ENCODE measurements at places on chromosomes 3 and 15.

GRCh38 chr3:24521420-24522145 is 26.9 kb upstream of the THRB start:
- DNase-seq = peak; percentile 56

GRCh38 chr3:32641356-32641755 is 43.6 kb upstream of the CNOT10 start:
- no peak for DNase-seq

DNA sequence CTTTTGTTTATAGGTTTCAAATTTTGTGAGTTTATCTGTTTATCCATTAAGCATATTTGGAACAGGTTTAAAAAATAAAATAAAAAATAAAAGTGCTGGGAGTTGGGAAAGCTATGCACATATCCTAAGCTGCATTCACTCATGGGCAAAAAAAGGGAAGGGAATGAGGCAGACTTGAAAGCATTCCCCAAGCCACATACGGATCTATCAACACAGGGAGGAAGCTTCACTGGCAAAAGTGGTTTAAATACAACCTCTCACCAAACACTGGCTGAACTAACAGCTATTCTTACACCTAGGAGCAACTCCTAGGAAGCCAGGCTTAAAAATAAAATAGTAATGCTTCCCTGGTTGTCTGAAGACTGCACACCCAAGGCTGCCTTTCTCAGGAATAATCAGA is 101.2 kb downstream of the PCCB start:
- peak; percentile 13 for DNase-seq

- peak; percentile 78 for DNase-seq
Measured at GRCh38 chr3:37779289-37780152, 82.2 kb upstream of the CTDSPL start.

DNA sequence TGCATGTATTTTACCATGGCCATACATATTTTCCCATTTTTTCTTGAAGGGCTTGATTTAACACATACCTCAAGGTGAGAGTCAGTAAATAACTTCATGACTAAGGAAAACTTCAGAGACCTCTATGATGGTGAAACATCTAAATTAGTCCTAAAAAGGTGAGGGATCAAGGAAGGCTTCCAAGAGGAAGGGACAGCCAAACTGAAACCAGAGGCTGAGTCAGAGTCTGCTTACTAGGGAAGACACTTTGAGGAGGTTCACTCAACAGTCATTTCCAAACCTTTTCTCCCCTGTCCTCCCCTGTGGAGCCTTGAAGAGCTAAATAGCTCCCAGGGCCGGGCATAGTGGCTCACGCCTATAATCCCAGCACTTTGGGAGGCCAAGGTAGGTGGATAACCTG is 206.6 kb downstream of the SHQ1 start:
- DNase-seq = no peak

DNA sequence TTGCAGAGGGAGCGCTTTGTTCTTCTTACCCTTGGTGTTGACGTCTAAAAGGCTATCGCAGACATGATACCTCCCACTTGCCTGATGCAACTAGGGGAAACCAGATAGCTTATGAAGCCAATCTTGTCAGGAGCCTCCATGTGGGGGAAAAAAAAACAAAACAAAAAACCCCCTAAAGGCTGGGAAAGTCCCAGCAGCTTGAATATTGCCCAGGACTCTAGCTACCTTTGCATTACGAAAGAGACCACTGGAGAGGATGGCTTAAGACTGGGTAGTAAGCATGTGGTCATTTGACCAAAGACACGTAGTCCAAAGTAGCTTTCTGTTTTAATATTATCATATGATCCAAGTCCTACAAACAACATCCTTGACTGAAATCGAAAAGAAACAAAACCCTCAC is 120.7 kb upstream of the WNT5A start:
- DNase-seq = no peak

GRCh38 chr3:45414823-45415222 is 26.4 kb downstream of the LARS2 start:
- no peak for DNase-seq

DNA sequence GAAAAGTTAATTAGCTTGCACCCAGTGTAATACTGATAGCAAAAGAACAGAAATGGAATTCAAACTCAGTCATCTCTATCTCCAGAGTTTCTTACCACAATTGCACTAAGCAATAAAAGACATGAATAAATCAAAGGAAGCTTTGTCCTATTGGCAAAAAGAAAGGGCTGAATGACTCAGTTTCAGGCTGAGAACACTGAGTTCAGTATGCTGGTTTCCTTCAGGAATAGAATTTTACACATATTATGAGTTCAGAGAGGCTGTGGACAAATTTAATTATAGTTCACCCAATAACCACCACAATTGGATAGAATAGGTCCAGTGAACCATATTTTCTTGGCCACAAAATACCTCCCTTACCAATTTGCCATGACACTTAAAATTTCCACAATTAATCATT is 249.7 kb downstream of the KCNMB2 start:
- DNase-seq = no peak

DNA sequence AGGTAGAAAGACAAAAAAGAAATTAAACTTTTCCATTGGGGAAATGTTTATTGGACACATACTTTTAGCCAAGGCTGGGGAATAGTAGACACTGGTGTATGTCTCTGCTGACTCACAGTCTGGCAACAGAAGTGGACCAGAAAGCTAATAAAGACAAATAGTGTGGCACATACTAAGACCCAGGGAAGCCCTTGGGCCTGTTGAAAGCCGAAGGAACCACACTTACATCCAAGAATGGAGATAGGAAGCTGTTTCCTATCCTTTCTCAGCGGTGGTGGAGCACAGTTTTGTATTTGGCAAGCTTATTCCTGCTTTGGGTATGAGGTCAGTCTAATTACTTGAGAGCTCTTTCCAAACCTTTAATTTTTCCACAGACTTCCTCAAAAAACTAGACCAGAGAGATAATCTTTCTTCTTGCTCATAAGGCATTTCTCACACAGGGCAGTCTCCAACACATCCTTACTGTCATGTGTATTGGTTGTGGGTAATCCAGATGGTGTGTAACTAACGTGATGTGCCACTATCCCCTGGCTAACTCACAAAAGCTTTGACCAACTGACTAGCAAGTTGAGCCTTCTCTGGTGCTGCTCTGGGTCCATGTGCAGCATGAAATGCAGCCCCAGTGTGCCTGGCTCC is 279.1 kb upstream of the IGF1R start:
- DNase-seq = no peak

GRCh38 chr15:69540622-69541021 is 88.0 kb downstream of the RPLP1 start:
- DNase-seq = no peak

GRCh38 chr15:100926971-100927756 is 8.0 kb downstream of the LRRK1 start:
- DNase-seq = no peak

DNA sequence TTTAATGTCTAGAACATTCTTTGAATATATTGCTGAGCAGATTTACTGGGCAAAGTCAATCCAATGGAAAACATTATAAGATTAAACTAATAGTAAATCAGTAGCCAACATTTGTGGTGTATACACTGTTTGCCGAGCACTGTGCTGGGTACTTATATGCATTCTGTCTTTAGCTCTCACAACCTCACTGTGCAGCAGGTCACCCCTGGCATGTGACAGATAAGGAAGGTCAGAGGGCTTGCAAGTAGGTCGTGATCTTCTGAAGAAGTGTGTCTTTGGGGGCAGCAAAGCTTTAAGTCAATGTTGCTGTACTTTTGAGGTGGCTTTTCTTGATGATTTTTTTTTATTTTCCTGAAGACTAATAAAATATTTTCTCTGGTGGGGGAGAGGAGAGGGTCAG is 62.2 kb downstream of the TCAIM start:
- DNase-seq = no peak
